ENCODE measurements at places on chromosomes 4 and X.

DNA sequence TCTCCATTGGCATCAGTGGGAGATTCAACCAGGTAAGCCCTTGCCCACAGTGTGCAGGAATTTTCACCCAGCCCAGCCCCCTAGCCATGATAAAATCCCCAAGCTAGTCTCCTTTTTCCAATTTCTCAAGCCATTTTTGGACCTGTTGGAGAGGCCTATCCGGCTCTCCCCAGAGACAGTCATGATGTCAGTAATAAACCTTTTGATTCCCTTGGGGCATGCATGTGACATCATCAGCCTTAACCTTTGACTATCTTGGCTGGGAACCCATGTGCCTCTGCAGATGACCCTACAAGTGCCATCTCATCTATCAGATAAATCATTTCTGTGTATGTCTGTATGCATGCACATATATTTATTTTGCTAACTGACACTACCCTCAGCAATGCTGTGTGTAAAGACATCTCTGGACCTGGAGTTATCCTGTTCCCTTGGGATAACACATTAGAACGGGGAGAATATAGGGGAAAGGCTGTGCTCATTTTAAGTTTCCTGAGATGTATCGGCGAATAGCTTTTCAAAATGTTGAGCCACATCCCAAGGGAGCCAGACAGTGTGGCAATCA, 51.0 kb downstream of the CYTL1 start:
- no peak for DNase-seq

GRCh38 chrX:56727531-56727930, 1.5 kb upstream of the NBDY start:
- no peak for DNase-seq

DNA sequence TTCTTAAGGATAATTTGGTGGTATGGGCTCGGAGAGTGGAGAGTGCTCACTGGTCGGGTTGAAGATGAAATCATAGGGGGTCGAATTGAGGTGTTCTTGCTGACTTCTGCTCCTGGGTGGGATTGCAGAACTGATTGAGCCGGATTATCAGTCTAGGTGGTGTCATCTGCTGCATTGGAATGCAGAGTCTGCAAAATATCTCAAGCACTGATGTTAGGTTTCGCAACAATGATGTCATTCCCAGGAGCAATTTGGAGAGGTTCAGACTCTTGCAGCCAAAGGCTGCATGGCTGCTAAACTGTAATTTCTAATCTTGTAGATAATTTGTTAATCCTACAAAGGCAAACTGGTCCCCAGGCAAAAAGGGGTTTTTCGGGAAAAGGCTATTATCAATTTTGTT, 67.7 kb downstream of the RHOH start:
- DNase-seq = no peak

- no peak for DNase-seq
Observed at GRCh38 chrX:154135458-154136229, 8.4 kb upstream of the OPN1LW start.

DNA sequence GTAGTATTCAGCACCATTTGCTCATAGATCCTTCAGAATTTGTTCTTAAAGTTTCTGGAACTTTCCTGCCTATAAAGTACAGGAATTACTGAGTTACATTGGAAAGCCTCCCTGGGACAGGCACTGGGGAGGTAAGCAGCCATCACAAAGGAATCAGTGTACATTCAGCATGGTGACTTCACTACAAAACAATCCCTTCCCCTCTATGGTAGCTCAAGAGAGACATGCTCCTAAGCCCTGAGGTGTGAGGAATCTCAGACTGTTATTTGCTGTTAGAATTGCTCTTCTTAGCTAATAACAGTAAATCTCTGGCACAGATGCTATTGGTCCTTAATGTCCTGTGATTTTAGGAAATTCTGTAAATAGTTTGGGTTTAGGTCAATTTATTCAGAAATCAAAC, 1898.0 kb upstream of the PCDH7 start:
- DNase-seq = no peak

DNA sequence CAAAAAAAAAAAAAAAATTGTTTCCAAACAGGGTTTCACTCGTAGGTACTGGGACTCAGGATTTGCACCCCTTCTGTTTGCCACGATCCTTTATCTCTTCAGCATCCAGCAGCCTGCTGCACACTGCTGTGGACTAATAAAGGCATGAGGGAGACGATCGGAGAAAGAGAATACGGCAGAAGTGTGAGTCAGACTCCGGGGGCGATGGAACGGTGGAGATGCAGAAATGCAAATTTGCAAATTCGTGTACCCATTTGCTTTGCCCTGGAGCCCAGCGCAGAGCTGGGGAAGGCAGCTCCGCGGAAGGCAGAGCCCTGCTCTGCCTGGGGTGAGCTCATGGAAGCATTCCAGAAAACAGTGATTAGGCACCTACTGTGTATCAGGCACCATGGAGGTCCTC, 270.3 kb downstream of the ASMT start:
- DNase-seq = no peak

DNA sequence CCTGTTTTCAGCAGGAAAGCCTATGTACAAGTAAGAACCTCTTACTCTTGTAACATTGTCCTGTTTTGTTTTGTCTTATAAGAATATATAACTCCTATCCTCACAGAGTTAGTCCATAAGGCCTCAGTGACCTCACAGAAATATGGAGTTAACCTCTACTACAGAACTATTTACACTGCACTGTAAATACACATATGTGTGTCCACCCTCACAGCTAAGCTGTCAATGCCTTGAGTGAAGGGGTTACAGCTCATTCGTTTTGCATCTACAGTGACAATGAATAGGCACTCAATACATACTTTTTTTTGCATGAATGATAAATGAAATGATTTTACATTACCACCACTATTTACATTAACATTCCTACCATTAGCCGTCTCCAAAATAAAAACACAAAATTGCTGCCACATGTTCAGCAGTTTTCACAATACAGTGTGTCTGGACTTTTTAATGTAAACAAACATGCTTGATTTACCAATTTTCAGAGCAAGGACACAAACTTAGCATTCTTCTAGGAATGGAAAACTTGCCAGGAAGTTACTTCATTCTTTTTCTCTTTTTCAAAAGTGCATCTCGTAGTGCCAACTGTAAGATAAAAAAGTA, 9.5 kb upstream of the NAAA start:
- DNase-seq = no peak

DNA sequence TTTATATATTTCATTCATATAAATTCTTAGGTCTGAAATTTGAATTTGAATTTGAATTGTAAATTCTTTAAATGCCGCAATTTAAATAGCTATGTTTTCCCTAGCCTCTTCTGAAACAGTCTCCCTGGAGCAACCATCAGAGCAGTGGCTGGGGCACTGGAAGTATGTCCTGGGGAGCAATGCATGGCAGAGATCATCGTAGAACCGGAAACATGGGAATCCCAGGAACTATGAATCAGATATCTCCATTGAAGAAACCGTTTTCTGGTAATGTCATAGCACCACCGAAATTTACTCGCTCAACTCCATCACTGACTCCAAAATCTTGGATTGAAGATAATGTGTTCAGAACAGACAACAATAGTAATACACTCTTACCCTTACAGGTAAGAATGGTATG, 4.9 kb downstream of the CPEB2 start:
- no peak for DNase-seq

GRCh38 chrX:53075011-53075410, 7.2 kb upstream of the TSPYL2 start:
- no peak for DNase-seq

- peak; percentile 17 for DNase-seq
Observed at GRCh38 chrX:15564981-15565579, 35.7 kb downstream of the ACE2 start.

DNA sequence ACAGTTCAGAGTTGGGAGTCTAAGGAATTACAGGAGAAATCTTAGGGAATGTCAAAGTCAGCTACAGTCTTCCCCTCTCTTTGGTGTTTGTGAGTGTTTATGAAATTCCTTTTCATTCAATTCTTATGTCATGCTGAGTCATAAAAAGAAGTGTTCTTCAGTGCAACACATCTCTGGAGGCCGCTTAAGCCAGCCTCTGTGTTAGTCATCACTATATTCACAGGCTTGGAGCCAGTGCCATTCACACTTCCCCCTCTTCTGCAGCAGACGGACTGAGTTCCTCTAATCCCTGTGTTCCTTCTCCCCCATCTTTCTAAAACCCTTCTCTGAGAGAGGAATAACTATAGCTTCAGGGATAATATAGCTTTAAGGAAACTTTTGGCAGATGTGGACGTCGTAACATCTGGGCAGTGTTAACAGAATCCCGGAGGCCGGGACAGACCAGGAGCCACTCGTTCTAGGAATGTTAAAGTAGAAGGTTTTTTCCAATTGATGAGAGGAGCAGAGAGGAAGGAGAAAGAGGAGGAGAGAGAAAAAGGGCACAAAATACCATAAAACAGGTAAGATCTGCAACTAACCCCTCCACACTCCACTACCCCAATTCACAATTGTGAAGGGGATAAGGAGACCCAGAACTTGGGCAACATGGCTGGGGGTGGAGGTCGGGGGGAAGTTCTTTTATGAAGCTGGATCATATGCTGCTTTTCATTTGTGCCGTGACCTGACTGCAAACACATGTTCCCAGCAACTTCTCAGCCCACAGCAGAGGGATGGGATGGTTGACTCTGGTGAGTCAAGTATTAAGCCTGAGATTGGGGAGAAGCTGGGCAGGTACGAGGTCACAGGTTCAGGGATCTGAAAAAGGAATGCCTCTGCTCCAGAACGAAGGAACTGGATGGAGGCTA, at the start of gene SRPX2:
Gene SRPX2, plus strand, starts transcription at position 244 of the 905 bp plus-strand sequence. CDS start 2,124 bp downstream, outside the sequence.
- peak; percentile 14 for DNase-seq

DNA sequence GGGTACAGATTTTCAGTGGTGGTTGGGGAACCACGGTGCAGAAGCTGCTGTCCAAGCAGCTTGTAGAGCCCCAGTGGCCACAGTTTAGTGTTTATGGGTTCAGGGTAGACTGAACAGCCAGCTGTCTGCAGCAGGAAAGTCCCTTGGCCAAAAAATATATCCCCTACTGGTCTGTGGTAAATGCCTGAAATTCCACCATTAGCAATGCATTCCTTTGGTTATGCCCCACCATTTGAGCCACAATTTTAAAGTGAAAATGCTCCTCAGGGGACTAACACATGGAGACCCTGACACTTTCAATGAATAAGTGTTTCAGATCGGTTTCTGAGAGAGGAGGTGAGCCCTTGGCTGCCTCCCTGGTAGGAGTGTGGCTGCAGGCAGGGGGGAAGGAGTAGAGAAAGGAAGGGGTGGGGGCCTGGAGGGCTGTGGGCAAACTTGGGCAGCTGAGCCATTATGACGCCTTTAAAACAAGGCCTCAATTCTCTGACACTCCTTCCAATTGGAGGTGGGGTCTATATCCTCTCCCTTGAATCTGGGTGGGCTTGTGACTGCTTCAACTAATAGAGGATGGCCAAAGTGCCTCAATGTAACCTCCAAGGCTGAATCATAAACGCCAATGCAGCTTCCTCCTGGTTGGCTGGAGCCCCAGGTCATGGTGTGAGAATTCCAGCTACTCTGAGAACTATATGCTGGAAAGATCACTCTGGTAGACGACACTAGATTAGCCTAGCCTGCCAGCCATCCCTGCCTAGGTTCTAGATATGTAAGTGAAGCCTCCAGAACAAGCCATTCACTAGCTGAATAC, 75.8 kb upstream of the ATP6AP2 start:
- DNase-seq = peak; percentile 26

GRCh38 chrX:57587607-57588006, 4.2 kb upstream of the ZXDB start:
- DNase-seq = no peak

DNA sequence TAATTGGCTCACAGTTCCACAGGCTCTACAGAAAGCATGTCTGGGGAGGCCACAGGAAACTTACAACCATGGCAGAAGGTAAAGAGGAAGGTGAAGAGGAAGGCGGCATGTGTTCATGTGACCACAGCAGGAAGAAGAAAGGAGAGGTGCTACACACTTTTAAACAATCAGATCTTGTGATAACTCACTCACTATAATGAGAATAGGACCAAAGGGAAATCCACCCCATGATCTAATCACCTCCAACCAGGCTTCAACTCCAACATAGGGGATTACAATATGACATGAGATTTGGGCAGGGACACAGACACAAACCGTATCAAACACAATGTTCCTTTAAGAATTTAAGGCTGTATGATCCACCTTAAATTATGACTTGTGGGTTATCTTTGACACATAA, 10.5 kb upstream of the PGM2 start:
- DNase-seq = no peak

DNA sequence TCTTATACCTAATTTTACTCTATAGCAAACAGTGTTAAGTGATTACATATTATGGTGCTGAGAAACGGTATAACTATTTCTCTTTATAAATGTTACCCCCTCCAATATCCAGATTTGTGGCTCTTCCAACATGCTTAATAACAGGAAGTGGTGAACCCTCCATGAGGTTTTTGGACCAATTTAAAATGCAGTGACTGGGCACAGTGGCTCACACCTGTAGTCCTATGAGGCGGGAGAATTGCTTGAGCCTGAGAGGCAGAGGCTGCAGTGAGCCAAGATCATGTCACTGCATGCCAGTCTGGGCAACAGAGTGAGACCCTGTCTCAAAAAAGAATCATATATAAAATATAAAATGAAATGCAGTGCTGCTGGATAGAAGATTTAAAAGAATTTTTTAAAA, 137.3 kb downstream of the MGST2 start:
- no peak for DNase-seq

- DNase-seq = no peak
Observed at GRCh38 chrX:65846974-65847373, 179.5 kb downstream of the MSN start.

- no peak for DNase-seq
Observed at GRCh38 chr4:107248571-107248970, 212.5 kb upstream of the DKK2 start.

GRCh38 chrX:67353651-67354370, 190.0 kb upstream of the AR start:
- no peak for DNase-seq

GRCh38 chr4:93748373-93749291, 79.9 kb upstream of the ATOH1 start:
- DNase-seq = no peak

DNA sequence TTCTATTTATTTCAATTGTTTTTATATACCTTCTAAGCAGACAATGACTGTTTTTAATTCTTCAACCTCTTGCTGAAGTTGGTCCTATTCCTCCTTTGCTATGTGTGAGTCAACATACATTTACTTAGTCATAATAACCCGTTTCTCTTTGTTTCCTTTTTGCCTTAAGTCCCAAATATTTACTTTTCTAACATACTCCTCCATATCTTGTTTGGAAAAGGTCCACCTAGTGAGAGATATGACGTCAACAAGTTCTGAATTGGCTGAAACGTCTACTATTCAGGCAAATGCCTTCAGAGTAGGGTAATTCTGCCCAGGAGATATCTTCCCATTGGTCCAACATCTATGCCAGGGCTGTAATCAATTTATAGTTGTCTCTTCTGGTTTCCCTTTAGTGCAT, 179.3 kb upstream of the GEMIN8 start:
- no peak for DNase-seq

- DNase-seq = no peak
Observed at GRCh38 chr4:186789651-186790050, 66.0 kb upstream of the FAT1 start.

GRCh38 chr4:8880851-8881250, 9.2 kb upstream of the HMX1 start:
- DNase-seq = no peak

DNA sequence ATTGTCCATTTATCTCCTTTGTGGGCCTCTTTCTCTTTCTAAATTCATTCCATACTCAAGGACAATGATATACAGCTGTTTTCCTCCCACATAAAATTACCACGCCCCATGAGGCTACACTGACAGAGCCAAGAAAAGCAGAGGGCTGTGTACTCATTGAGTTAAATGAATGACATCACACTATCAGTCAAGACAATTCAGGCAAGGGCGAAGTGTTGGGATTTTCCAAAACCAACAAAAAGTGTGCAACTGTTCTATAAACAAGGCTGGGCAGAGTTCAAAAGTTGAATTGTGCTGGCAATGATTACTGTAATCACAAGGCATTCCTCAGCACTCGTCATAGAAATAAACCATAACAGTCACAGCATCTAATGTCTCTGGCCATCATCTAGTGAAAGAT, 799.6 kb upstream of the DIAPH2 start:
- DNase-seq = no peak

All from HTR-8/SVneo (cell line).